ENCODE measurements at places on chromosomes 7 and 10.

GRCh38 chr10:43972976-43973647, 324.4 kb upstream of the ZNF32 start:
- DNase-seq, result no peak

- peak; percentile 23 for DNase-seq
Measured at GRCh38 chr7:155928583-155928982, 116.3 kb upstream of the SHH start.

DNA sequence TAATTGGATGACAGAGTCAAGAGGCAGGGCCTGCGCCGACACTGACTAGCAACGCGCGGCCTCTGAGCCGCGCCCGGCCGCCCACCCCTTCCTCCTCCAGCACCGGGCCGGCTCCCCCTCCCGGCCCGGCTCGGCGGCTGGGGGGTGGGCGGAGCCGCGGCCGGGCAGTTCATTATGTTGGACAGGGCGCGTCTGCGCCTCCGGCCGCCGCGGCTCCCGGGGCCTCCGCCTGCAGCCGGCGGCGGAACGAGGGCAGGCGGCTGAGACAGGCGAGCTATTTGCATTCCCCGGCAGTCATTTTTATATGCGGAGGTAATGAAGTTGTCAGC, 106.7 kb downstream of the SNX10 start:
- DNase-seq, result peak; percentile 48

DNA sequence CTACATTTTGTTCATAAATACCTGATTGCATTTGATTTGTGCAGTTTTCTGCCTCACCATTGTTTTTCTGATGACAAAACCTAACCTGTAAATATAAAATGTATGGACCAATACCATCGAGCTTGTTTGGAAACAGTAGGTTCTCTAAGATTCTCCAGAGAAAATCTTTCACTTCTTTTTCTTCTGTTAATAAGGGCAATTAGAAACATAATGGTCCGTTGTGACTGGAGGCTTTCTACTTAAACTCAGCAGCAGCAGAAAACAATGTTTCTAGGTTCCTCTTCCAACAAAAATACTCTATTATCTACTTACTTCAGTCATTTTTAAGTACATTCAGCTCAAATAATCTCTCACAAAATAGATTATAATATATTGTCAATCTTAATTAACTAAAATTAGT, 601.5 kb downstream of the PHTF2 start:
- DNase-seq, result no peak

DNA sequence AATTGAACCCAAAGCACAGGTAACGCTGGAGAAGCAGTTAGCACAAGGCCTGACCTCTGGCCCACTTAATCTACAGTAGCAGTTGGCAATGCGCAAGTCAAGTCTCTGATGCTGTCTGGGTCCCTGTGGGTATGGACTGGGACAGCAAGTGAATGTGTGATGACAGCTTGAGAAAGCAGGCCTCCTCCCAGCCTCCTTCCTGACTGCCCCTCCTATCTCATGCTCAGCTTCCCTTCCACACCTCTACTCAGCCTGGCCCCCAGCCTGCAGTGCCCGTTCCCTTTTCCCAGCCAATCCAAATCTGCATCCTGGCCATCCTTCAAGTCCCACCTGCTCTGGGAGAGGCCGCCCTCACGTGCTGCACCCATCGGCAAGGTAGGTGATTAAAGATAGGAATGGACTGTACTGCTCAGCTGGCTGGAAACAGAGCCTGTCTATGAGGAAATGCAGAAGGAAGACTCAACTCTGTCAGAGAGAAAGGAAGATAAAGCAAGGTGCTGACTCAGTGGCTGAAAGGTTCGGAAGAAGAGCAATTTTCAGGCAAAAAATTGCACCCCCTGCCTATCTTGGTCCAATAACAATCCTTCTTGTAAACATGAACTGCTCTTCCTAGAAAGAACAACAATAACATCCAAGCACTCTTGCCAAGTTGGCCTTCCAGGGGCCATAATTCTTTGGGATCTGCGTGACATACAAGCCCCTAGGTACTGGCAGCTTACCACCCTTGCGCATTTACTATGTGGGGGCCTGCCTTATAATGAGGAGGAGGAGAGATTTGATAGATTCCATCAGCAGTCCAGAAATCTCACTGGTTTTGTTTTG, 16.6 kb upstream of the FGFR2 start:
- DNase-seq, result no peak

DNA sequence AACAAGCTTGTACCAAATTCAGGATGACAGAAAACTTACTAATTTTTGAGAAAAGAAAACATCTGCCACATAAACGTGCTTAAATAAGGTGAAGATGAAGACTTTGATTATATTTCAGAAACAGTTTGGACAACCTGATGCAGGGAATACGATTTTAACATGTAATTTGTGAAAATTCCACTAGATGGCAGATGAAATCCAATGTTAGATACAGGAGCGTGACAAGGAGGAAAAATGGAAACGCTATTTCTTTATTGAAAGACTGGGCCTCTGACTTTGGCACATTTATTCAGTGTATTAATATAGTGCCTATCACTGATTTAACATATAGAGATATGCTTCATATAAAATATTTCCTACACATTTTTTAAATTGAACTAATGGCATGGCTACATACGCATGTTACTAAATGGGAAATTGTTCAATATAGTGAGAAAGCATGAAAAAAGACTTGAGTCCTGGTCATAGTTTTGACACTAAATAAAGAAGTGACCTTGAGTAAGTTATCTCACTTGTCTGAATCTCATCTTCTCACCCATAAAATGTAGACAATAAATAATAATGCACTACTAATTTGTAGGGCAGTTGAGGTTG, 60.7 kb downstream of the CD36 start:
- peak; percentile 66 for DNase-seq

DNA sequence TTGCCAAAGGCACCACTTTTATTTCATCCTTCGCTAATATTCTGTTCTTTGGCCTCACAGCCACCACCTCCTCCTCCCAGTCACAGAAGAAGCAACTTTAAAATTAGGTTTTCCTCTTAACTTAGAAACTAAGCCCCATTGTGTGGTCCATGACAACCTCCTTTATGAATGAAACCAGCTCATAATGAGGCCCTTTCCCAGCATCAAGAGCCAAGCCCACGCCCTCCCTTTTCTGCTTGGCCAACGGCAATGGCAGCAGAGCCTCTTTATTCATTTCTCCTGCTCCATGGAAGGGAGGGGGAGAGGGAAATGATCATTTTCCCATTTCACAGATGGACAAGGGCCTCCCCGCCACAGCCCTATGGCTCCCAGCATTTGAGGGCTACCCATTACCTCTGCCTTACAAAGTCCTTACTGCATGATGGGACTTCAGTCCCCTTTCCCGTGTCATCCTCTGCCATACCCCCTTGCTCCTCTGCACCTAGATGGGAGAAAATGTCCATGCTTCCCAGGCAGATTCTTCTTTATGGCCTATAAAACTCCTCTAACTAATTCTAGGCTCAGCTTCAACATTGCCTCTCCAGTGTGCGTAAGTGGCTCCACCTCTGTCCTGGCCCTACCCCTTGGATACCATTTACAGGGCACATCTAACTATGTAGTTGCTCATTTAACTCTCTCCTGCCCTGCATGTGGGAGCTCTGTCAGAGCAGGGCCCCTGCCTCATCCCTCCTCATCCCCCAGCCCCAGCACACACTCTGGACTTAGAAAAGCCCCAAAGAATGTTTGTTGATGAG, 475.5 kb downstream of the RPS24 start:
- DNase-seq, result no peak

- DNase-seq, result peak; percentile 57
Measured at GRCh38 chr7:133230591-133231194, 22.2 kb upstream of the EXOC4 start.

- DNase-seq, result no peak
Measured at GRCh38 chr10:804787-805619, 115.5 kb upstream of the DIP2C start.

DNA sequence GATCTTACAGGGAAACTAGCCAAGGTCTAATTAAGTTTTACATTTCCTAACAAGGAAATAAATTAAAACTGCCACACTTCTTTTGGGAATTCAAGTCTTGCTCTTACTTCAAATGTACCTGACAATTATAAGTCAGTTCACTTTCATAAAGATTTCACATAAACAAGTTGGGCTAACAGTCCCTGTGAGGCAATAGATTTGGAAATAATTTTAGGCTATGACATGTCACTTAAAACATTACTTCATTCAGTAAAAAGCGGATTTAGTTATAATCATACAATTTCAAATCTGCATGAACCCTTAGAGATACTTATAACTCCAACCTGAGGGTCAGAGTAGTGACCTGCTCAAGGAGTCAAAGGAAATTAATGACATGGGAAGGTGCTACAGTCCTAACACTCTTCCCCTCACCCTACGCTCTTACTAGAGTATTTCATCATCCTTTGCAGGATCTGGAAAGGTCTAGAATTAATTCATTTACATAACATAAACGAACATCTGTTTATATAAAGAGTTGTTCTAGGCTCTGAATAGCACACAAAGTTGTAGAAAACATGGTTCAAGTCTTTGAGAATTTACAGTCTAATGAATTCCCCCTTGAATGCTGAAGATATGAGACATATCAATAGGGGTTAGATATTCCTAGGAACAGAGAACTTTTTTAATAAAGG, 32.3 kb upstream of the DNAJB12 start:
- no peak for DNase-seq

DNA sequence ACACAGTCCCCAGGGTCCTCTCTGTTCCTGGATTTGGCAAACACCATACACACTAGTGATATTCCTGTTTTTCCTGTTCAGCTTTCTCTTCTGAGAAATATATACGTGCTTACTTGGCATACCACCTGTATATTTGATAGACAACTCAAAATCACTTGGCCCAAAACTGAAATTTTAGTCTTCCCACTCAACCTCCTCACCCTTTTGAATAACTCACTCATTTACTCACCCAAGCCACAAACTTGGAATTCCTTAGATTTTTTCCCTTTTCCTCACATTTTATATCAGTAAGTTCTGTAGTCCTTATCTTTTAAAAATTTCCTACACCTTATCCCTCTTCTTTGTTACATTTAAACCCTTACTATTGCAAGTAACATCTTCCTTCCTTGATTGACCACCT, 143.4 kb downstream of the PPP1R3A start:
- DNase-seq, result no peak

DNA sequence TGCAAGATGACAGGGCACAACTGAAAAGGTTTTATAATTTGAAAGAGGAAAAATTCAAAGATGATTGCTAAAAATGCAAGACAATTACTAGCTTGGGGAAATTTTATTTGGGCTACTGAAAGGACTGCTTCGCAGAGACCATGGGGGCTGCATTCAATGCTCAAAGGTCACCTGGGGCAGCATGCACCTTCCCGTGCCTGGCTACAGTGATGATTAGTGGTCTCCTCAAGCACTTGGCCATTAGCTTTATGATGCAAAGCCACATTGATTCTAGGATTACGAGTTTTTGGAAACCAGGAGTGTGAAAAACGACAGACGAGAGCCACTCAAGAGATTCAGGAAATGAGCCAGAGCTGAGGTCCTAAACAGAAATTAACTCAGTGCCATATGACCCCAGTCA, 764.6 kb downstream of the PHTF2 start:
- no peak for DNase-seq

DNA sequence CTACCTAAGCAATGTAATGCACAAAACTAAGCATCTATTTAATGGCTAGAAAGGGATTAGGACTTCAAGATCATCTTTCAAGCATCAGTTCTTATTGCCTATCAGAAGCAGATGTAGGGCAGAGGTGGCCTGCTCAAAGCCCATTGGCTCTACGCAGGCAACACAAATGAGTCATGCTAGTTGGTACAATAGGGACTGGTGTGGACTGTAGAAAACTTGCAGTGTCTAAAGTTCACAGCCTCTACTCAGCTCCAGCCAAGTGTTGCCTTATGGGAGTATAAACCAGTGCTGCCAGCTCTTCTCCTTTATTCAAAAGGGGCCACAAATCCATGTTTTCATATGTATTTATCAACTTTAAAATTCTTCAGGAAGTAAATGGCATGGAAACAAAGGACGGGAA, 31.7 kb downstream of the ASAH2 start:
- DNase-seq, result no peak

GRCh38 chr7:72538856-72539255, 126.7 kb upstream of the CALN1 start:
- DNase-seq, result no peak

GRCh38 chr10:102064868-102065560, at the start of gene HPS6:
Gene HPS6, plus strand, starts transcription at chr10:102065349. Its CDS starts 126 bp downstream, at chr10:102065475.
- peak; percentile 89 for DNase-seq

- DNase-seq, result no peak
Measured at GRCh38 chr7:105799006-105799405, 77.4 kb downstream of the ATXN7L1 start.

- DNase-seq, result no peak
Measured at GRCh38 chr7:95907337-95907736, 135.0 kb downstream of the DYNC1I1 start.

DNA sequence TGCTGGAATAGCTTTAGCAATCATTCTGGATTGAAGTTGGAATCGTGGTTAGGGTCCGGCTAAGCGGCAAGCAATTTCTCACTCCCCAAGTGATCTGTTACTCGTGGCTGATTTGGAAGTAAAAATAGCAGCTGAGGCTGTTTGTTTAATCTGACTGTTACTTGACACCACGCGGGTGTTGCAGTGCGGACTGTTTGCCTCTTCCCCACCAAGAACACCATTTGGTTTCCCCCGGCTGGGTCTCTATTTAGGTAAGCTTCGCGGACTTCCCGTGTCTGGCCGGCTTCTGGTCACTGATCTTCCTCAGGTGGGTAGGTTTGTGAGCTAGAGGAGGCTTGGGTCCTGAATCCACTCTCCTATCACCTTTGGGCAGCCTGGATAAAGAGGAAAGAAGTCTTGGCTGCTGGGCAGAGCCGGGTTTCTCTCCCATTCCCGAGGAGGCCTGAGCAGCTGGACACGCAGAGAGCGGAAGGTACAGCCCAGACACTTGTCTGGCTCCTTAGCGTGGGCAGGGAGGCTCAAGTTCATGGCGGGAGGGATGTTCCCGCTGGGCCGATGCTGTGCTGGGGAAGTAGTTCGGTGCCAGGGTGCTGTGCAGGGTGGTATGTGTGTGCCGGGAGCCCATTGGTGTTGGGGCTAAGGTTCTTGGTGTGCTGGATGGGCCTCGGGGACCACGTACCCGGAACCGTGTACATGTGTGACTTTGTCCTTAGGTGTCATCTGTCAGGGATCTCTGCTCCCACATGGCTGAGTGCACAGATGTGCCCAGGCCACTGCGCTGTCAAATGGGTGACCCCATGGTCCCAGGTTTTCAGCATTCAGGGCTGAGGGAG, at the start of gene C10orf71:
C10orf71 (plus strand) TSS at position 188 of the 833 bp plus-strand sequence. CDS start 23,376 bp downstream, outside the sequence.
- no peak for DNase-seq

DNA sequence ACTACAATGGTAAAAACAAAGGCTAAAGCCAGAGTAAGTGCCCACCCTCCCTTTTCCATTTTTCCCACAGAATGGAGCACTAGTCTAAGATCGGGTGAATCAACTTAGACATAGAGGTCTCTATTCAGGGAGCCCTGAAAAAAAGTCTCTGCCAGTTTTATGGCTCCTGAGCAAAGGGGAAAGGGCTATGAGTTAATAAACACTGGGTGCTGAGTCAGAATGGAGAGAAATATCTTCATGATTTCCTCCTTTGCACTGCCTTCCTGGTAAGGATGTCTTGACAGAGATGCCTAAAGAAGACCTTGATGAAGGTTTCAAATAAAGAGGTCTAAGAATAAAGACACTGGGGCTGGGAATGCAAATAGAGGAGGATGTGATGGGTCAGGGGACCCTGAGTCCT, 607.4 kb upstream of the MBL2 start:
- DNase-seq, result no peak

- no peak for DNase-seq
Measured at GRCh38 chr10:52911163-52911562, 138.6 kb upstream of the MBL2 start.

- no peak for DNase-seq
Measured at GRCh38 chr7:1890289-1891235, 220.5 kb downstream of the ELFN1 start.
